ENCODE measurements at places on chromosomes 6 and 20.
A peak's percentile ranks its signal among the peaks of the same experiment; 100 is the strongest.

DNA sequence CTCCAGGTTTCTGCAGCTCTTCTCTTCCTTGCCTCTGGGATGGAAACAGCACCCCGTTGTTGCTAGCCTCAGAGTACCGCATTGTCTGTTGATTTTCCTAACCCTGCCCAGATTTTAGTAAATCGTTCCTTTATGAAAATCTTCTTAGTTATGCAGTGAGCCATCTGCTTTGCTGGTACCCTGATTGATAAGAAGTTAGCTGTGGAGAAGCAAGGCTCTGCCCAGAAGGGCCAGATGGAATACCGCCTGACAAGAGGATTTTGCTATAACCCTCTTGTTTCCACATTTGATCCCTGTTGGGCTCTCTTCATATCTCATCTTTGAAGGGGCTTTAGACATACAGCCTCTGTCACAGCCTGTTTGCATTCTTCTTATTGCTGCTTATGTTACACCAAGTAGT, 229.0 kb downstream of the CDKAL1 start:
- DNase-seq, result no peak

GRCh38 chr6:32133786-32134185, 3.7 kb upstream of the FKBPL start:
- DNase-seq, result no peak

DNA sequence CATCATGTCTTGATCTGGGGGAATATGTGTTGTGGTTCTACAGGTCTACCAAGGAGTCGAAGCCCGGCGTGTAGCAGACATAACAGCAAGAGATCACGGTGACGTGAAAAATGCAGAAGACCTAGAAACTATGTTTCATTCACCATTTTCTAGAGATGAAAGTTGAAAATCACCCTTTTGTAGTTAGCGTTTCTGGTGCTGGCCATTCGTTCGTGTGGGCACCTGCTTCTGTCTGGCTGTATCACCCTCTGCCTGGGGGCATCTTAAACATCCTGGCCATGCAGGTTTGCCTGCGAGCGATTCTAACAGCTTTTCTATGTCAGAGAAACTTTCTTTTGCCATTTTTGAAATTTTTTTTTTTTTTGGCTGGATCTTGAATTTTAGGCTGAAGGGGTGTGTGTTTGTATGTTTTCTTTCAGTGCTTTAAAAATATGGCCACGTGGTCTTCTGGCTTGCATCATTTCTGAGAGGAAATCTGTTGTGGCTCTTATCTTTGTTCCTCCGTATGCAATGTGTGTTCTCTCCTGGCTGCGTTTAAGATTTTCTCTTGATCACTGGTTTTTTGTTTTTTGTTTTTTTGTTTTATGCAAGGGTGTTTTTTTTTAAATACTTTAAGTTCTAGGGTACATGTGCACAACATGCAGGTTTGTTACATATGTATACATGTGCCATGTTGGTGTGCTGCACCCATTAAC, 226.7 kb downstream of the CDH4 start:
- DNase-seq, result no peak

DNA sequence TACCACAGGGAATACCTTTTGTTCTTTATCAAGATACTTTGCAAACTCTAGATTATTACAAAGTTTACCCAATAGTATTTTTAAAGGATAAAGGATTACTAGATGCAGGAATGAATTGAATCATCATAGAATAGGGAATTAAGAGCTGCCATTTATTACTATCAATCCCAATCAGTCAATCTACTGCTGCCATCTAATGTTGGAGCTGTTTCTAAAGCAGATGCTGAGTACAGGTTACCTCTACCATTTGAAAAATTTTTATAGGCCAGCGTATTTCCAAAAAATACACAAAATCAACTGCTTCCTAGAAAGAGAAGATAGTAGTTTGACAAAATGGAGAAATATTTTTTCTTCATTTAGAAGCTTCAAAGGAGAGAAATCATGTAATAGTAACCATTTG, 520.4 kb downstream of the ADGRB3 start:
- DNase-seq, result peak; percentile 18

DNA sequence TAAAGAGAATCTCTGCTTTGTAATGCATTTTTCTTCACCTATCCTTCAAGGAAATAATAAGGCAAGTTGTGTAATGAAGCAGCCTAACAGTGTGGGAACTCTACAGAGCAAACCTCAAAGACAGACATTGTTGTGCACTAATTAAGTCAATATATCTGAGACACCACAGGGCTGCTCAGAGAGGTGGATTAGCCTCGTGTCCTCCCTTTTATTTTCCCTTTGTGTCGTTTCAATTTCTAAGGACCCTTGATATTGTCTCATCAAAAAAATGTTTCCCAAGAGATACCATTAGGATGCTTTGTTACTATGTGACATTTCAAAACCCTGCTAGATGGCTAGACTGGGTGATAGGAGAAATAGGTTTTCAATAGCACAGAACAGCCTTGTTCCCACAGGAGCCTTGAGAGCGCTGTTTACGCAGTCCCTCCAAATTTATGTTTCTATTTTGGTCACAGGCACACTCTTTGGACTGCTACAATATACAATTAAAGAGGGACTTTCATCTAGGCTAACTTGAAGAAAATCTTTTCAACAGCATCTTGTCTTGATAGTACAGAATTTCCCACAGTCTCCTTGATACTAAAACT, 23.1 kb downstream of the UBE3D start:
- DNase-seq, result no peak

GRCh38 chr6:168182908-168183612, 104.0 kb upstream of the FRMD1 start:
- DNase-seq, result no peak

DNA sequence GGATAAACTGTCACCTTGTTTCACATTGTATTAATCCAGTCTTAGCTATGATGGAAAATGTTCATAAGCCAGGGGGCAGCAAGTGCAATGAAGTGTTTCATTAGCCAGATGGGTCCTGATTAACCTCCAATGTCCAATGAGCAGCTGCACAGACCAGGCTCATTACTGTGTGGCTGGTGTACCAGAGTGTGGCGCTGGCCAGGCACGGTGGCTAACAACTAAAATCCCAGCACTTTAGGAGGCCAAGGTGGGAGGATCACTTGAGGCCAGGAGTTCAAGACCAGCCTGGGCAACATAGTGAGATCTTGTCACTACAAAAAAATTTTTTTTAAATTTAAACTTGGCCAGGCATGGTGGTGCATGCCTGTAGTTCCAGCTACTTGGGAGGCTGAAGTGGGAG, 201.7 kb upstream of the FOXQ1 start:
- no peak for DNase-seq

GRCh38 chr6:18596531-18596835, 209.3 kb downstream of the RNF144B start:
- no peak for DNase-seq

DNA sequence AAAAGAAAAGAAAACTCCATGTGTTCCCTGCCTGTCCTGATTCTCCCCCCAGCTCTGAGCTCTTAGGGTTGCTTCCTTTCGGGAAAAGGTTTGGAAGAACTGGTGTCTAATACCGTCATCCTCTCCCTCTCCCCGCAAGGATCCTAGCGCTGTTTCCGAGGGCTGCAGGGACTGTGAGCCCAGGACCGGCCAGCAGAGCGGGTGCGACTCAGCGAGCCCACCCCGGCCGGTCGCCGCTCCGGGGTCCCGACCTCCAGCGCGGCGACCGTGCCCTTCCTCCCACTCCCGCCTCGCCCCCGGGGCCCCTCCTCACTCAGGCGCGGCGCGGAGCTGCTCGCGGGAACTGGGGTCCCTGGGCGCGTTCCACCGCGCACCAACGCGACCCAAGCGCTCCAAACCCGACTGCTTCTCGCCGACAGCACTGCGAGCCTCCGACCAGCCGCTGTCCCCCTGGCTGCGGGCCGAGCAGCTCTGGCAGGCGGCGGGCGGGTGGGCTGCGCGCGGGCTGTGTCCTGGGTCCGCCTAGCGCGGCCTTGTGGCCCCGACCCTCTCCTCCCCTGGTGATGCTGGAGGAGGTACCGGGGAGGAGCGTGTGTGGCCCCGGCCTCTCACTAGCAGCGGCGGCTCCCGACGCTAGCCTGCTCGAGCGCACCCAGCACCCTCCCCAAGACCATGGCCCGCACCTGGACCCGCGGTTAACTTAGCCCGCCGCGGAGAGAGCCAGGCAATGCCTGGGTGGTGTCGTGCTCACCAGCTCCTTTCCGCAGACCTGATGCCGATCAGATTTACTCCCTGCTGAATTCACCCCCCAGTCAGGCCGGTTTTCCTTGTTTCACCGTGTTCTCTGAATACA, at the start of gene PLA2G7:
Gene PLA2G7 (minus strand): TSS at position 509 of the 853 bp plus-strand sequence. CDS start 12,484 bp downstream, outside the sequence.
- peak; percentile 53 for DNase-seq

DNA sequence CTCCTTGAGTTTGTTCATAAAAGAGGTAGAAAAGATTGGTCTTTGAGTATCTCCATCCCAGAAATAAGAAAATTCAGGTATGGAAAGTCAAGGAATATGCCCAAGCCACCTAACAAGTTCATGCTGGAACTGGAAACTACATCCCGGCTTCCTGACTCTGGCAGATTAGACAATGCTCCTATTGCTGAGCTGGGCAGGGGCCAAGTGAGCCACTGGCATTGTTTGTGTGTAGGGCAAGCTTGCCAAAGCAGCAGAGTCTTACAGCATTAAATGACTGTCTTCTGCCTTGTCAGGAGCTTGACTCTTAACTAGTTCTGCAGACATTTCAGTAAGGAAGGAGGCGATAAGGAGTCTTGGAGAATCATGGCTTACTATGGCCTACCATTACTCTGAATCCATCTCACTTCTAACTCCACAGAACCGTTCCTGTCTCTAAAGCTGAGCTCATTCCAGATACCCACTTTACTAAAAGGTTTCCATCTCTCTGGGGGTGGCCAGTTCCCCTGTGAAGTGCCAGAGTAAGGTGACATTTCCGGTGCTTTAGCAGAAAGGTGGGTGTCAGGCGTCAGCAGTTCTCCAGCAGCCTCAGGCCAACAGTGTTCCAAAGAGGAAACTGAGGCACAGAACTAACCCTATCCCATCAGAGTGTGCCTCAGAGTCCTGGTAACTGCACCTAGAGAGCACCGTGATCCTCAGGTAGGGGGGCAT, 30.1 kb downstream of the PRDM1 start:
- DNase-seq, result no peak

GRCh38 chr6:120116343-120116742, 766.8 kb upstream of the MAN1A1 start:
- no peak for DNase-seq

- DNase-seq, result no peak
Measured at GRCh38 chr6:38631186-38631783, 8.4 kb downstream of the BTBD9 start.

- DNase-seq, result no peak
Measured at GRCh38 chr20:21513181-21513663, 642 bp downstream of the NKX2-2 start.

- no peak for DNase-seq
Measured at GRCh38 chr6:154406869-154407268, 50.3 kb upstream of the IPCEF1 start.

- DNase-seq, result no peak
Measured at GRCh38 chr6:136609873-136610706, 59.9 kb upstream of the MAP7 start.

GRCh38 chr6:111032484-111033140, 50.8 kb downstream of the RPF2 start:
- DNase-seq, result no peak

DNA sequence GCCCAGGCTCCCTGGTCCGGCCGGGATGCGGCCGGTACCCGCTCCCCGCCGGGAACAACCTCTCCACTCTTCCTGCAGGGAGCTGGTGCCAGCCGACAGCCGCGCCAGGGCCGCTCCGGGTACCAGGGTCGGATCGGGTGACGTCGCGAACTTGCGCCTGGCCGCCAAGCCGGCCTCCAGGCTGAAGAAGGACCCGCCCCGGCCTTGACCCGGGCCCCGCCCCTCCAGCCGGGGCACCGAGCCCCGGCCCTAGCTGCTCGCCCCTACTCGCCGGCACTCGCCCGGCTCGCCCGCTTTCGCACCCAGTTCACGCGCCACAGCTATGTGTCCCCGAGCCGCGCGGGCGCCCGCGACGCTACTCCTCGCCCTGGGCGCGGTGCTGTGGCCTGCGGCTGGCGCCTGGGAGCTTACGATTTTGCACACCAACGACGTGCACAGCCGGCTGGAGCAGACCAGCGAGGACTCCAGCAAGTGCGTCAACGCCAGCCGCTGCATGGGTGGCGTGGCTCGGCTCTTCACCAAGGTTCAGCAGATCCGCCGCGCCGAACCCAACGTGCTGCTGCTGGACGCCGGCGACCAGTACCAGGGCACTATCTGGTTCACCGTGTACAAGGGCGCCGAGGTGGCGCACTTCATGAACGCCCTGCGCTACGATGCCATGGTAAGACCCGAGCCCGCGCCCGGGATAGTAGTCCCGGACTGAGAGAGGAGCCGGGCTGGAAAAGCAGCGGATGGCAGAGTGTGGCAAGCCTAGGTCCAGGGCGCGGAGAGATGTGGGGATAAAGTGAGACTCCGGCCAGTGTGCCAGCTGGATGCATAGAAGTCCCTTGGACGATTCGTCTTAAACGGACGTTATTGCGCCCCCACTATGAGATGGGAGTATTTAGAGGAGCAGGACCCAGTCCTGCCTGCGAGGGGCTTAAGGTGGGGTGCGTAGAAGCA, at the start of gene NT5E:
Gene NT5E (plus strand): TSS at position 266 of the 942 bp plus-strand sequence. CDS start 57 bp downstream, at position 323.
- peak; percentile 82 for DNase-seq

- DNase-seq, result no peak
Measured at GRCh38 chr6:46191961-46192360, 21.2 kb upstream of the ENPP5 start.

DNA sequence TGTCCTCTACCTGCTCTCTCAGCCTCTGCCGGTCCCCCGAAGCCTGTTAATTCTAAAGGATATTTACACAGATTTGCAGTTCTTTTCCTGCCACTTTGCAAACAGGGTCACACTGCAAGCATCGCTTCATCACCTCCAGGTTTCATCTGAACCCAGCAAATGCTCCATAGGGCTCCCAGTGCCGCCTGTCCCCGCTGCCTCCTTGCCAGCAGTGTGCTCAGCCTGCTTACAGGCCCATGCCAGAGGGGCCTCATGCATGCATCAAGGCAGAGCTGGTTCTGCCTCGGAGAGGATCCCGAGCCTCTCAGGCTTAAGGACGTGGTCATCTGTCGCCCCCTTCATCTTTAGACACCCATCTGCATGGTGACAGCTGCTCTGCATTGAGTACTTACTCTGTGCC, 10.5 kb downstream of the SIRPA start:
- DNase-seq, result no peak

DNA sequence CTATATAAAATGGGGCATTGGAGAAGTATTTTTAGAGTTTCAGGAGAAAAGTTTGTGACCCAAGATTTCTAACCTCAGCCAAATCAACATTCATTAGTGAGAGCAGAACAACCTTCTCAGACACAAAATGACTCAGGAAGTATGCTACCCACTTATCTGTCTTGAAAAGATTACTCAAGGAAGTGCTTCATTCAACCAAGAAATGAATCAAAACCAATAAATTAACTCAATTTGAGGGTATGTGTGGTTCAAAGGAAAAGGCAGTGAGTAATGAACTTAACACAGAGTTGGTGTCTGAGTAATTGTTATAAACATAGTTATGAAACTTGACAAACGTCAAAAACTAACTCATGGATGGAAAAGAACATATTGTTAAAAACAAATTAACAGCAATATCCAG, 227.6 kb downstream of the HAO1 start:
- DNase-seq, result no peak

- no peak for DNase-seq
Measured at GRCh38 chr20:44461803-44462174, 13.9 kb upstream of the TTPAL start.

GRCh38 chr6:12385316-12385715, 95.2 kb downstream of the EDN1 start:
- DNase-seq, result no peak

GRCh38 chr6:19329078-19329477, 508.1 kb upstream of the ID4 start:
- no peak for DNase-seq
